Vagina (tissue), 2 donors: ENCODE measurements at places on chromosomes 1 and 21.

GRCh38 chr21:27371975-27372331 is 405.1 kb upstream of the ADAMTS5 start:
- no peak for DNase-seq

DNA sequence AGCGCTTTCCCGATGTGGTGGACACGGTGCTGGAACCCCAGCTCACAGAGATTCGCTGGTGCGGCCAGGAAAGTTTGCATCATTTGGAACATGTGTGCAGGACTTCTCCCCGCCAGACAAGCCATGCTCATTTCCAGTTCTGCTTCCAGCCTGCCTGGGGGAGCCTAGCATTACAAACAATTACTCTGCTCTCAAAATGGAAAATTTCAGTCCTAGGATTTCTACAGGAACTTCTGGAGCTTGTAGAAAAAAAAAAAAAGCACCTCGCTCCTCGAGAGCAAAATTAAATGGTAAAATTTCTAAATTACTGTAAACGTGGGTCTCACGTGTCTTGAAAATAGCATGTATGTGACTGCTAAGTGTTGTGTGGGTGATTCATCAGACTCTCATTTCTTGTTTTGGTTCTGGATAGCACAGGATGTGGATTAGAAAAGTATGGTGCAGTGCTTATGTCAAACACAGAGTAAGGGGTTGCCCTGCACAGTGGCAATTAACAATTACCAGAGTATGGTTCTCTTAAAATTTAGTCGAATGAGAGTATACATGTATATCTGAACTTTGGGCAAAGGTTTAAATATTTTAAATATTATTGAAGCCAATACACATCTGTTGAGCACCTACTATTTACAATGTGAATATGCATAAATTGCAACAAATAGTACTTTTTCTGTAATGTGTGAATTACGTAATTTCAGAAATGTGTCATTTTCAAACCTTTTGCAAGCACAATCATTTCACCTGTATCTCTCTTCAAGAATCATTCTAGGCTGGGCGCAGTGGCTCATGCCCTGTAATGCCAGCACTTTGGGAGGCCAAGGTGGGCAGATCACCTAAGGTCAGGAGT is 61.8 kb upstream of the PTGFRN start:
- DNase-seq: no peak

- no peak for DNase-seq
These were observed 177.8 kb downstream of the PTPRU start for GRCh38 chr1:29414086-29414485.

DNA sequence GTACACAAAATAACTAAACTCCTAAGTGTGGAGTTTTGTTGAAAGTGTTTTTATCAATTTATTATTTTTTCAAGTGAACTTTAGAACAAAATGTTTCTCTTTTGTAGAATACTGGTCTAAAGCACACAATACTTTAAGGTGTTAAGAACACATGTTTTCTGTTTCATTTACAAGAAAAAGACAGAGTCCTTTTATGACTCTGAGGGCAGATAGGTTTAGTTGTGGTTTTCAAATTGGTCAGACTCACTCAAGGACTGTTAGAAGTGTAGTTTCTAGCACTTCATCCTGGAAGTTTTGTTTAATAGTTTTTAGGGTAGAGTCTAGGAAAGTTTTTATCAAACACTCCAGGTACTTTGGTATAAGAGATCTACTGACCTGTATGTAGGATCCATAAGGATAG is 376.5 kb downstream of the LRRIQ3 start:
- DNase-seq: no peak

DNA sequence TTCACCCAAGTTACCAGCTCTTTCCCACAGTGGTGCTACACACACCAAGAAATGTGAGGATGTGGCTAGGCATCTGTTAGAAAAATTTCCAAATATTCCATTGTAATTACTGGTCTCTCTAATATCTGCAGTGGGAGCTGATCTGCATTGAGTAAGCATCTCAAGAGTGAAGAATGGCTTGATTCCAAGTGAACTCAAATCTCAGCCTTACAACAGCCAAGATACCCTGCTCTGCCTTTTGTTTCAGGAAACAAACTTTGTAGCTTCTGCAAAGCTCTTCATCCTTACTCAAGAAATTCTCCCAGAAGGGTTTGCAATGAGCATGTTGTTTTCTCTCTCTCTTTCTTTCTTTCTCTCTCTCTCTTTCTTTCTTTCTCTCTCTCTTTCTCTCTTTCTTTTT is 181.1 kb downstream of the FCRL5 start:
- DNase-seq: no peak

DNA sequence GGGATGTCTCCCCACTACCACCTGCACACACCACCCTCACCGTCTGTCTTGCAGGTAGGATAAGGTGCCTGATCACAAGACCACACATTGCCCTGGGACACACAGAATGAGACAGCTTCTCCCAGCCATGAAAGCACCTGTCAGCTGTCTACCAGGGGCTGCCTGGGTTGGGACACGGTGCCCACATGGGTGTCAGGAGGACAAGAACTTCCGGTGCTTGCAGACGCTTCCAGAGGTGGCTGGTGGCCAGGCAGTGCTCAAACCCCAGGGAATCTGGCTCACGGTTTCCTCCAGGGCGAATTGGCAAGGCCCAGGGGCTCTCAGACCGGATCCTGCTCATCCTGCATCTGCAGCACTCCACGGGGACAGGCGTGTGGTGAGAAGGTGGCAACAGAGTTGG is 182.6 kb upstream of the ARHGEF16 start:
- DNase-seq: no peak

DNA sequence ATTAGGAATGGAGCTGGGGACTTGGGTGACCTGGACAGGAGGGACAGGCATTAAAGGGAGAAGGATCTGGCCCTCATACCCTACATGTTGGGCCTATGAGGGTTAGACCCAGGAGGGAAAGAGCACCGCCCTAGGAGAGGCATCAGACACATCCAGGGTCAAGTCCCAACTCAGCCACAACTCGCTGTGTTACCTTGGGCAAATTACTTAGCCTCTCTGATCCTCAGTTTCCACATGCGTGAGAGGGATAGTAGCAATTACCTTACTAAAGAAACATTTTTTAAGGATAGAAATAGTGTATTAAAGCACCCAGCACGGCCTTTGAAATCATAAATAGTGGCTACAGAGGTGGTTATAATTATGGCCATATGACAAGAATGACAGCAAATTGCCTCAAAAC is 20.1 kb upstream of the SELENON start:
- DNase-seq: no peak

GRCh38 chr21:38952890-38953289 is 147.2 kb downstream of the ETS2 start:
- DNase-seq: no peak

DNA sequence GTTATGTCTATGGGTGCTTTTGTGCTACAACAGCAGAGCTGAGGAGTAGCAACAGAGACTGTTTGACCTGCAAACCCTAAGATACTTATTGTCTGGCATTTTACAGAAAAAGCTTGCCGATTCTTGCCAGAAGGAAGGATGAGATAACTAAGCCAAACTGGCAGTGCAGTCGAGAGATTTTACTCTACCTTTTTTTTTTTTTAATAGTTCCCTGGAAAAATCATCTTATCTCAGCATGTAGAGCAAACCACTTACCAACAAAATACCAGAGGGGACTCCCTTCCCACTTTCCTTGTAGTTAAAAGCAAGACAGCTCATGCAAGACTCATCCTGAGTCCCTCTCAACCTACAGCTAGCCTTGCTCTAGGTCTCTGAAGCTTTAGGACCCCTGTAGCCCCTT is 132.9 kb downstream of the SYT2 start:
- DNase-seq: no peak

GRCh38 chr1:26145041-26145959 is 13.6 kb upstream of the FAM110D start:
- no peak for DNase-seq

- no peak for DNase-seq
These were observed 127.3 kb upstream of the ADGRL4 start for GRCh38 chr1:79133774-79134364.

DNA sequence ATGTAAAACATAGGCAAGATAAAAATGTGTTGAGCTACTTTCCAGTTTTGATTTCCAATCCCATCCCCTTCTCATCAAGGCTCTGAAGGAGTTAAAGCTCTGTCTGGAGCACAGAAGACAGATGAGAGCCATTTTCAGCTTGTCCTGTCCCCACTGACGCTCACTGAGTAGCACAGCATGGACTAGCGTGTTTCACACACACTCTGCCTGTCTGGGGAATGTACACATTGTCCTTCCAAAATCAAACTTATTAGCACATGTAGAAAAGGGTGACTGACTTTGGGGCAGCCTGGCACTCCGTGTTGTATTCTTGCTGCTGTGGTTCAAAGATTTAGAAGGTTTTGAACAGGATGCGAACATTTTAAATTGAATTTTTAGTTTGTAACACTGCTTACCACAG is 139.2 kb downstream of the NEK7 start:
- no peak for DNase-seq

- DNase-seq: no peak
These were observed 117.0 kb upstream of the GALNT2 start for GRCh38 chr1:229950020-229950419.

GRCh38 chr1:220817907-220818306 is 31.2 kb downstream of the MTARC1 start:
- no peak for DNase-seq

GRCh38 chr21:14542638-14543037 is 3.5 kb downstream of the SAMSN1 start:
- DNase-seq: no peak
